ENCODE measurements at places on chromosomes 2 and 18.

DNA sequence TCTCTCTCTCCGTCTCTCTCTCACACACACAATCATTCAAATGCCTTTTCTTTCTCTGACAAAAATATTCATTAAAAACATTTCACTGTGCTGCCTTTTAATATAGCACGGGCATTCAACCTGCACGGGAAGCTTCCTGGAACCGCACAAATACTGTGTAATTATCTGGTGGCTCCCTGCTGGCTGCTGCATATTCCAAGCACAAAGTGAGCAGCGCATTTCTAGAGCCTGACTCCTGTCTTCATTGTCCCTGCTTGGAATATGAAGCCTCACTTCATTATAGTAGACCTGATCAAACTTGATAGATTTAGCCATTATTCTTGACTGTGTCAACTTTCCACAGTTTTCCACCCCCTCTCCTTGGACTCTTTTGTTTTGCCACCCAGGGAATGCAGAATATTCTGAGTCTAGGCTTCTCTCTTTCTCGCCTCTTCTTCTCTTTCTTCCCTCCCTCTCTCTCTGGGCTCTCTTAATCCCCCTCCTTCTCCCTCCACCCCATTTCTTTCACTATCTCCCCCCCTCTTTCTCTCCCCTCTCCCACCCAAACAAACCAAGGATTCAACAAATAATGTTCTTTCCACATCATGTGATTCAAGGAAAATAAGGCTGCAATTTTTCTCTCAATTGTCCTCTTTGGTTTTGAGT is 672.1 kb upstream of the FANCL start:
- peak; percentile 79 for DNase-seq

- no peak for DNase-seq
These were observed 677.0 kb upstream of the FANCL start for GRCh38 chr2:58918141-58918540.

DNA sequence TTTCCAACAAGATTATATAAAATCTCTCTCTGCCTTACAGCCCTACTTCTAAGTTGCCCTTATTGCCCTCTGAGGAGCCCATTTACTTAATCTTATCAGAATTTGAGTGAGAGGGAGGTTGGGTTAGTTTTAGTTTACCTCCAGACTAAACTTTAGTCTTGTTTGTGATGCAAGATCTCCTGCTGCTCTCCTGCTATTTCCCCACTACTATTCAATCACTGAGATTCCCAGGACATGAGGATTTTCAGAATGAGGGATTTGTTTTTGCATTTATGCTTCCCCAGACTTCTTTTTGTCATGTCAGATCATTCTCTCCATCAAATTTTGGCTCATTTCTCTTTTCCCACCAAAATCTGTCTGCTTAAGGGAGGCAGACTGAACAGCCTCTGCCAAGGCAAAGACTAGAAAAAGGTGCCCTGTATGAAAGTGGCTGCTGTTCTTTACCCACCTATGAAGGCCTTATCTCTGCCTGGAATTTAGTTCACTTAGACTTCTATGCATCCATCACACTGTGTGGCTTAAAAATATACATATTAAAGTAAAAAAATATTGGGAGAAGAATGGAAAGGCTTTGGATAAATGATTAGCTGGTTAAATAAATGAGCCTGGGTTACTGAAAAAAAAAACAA is 401.3 kb downstream of the PID1 start:
- DNase-seq: no peak

GRCh38 chr2:185510060-185510459 is 228.5 kb upstream of the FSIP2 start:
- no peak for DNase-seq

- no peak for DNase-seq
These were observed 78.9 kb downstream of the SRBD1 start for GRCh38 chr2:45532181-45532580.

- no peak for DNase-seq
These were observed 221.7 kb downstream of the HAUS1 start for GRCh38 chr18:46325895-46326294.

DNA sequence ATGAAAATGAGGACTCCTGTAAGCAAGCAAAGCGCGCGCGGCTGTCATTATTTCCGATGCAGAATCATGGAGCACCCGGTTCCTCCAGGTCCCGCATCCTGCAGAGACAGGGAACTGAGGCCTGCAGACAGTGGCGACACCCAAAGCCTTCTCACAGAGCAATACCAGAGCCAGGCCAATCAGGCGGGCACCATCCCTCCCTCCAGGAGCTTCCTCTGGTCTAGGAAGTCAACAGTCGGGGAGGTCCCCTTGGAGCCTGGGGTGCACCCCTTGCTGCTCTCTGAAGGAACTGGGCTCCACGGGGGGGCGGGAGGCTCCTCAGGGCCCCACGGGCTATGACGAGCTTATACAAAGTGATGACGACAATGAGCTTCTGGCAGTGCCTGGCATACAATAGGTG is 60.3 kb upstream of the HPCAL1 start:
- no peak for DNase-seq

DNA sequence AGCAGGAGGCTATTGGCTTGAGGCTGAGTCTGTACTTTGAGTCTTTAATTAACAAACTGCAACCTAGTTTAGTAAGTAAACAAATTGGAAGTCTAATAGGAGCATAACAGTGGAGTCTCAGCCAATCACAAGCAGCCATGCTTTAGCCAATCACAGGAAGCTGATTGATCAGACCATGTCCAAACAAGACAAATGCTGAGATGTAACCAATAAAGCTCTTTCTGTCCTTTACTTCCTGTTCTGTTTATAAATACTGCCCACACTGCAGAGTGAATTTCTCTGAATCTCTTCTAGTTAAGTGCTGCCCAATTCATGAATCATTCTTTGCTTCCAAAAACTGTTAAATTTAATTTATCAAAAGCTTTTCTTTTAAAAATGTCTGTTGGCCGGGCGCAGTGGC is 146.6 kb upstream of the DLX2 start:
- DNase-seq: no peak

DNA sequence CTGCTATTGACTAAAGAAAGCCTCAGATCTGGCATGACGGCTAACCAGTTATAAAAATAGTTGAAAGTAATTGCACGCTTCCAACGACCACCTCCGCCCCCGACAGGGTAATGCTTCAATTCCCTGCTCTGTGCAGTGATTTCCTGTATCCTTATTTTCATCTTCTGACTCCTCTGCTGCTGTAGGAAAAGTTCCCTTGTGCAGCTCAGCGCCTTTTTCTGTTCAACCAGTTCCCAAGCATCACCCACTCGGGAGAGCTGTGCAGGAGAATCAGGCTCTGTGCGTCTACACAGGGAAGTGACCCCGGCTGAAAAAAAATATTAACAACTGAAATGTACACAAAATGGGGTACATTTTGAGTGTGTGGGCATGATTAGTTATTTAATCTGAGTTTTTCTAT is 91.3 kb upstream of the COPS8 start:
- no peak for DNase-seq

DNA sequence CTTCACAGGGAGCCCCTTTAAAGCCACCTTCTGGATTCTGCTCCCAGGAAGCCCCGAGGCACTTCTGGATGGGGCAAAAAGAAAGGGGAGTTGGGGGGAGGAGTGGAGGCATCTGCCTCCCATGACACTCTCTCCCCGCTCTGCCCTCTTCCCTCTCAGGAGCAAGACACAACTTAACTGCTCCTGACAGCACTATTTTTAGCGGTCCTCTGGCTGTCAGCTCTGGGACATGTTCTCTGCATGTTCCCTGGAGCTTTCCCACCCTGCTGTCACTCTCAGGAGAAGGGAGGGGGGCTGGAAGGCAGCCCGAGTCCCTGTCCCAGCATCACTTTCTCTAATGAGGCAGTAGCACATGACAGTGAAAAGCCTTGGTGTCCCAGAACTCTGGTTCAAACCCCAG is 32.3 kb downstream of the PLB1 start:
- DNase-seq: peak; percentile 57

DNA sequence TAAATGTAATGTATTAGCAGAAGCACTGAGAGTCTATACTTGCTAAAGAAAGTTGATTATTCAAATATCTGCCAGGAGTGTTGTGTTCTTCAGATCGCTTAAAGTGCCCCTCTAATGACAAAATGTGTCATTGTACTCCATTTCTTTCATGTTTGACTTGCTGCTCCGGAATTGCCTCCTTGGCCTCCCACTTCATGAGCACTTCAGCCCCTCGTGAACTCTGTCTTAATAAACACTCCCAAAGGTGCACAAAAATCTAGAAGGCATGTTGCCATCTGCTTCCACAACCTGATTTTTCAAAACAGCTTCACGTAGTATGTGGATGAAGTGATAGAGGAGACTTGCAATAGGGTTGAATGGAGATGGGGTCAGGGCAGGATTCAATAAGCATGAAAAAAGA is 396.1 kb downstream of the TDRD15 start:
- DNase-seq: no peak

GRCh38 chr2:237915576-237915975 is 51.2 kb upstream of the UBE2F start:
- no peak for DNase-seq

DNA sequence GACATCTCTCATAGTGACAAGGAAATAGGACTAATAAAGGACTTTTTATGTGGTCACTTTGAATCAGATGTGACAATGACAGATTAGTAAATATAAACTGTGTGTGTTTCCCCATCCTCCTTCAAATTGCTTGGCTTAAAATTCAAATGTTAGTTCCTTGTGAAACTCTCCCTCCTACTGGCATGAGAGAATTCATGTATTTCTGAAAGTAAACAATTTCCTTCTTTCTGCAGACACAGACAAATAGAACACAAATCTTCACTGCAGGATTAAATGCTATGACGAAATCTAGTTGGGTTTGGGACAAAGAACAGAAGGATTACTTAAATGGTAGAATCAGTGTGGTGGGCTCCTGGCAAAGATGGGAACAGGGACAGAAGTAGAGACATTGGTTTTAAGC is 328.7 kb upstream of the FAM98A start:
- DNase-seq: no peak

DNA sequence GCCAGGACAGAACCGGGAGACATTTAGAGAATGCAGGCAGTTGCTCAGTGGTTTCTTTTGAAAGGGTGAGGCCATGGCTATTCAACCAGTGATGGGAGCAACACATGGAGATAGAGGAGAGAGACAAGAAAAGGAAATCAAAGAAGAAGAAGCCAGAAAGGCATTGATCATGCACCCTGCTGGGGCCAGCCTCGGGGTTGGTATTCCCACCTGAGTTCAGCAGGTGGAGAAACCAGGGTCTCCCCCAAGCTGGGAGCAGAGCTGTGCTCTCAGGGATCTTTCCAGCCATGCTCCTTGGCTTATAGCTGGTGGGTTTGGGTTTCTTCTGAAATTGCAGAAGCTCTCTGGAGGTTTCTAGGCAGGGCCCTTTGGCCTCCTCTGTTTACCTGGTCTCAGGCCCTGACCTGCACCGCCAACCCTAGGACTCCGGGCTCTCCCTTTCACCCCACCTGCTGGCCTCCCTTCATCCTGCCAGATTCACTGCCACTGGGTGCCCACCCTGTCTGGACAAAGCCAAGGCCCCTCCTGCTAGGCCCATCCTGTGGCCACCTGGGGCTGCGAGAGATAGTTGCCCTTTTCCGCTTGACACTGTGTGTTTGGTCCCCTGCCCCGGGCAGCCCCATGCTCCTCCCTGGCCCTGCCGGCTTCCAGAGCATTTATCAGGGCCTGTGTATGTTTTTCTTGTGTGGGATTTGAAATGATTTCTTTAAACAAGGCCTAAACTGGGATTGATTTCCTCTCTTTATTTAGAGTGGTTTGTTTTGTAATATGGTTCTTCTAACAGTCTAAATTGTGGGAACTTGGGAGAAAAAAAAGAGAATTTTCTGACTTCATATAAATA is 126.7 kb downstream of the DDX1 start:
- DNase-seq: no peak

- no peak for DNase-seq
These were observed 31.2 kb downstream of the TWIST2 start for GRCh38 chr2:238879043-238879442.

- DNase-seq: no peak
These were observed 1.1 kb downstream of the EEF1B2 start for GRCh38 chr2:206160807-206161179.

DNA sequence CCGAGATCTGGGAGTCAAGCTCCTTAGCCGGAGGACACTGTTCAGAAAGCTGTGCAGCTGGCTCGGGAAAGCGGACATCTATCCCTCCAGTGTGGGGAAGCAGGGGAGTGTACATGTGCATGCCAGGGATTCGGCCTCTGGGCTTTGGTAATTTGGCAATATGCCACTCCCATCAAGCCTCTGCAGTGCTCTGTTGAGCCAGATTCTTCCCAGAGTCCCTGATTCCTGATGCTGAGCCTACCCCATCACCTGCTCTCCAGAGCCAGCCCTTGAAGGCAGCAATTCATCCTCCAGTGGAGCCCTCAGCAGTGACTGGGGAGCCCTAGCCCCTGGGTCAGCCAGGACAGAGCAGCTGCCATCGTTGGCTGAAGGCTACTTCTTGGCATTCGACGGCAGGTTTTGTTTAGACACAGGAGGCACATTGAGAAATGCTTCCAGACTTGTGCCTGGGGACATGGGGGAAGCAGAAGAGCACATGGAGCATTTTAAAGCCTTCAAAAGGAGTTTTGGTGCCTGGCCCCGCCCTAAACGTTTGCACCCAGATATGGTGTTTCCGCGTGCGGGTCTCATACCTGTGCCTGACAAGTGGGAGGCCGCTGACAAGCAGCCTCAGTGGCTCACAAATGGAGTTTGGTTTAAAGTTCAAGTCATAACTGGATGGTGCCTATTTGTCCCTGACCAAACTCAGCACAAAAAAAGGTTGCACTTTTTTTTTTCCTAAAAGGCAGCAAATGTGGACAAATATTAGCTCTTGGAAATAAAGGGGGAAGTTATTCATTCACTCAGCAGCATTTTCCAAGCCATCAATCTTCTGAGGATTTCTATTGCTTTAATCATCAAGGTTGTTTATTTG is 272.8 kb downstream of the CYRIA start:
- no peak for DNase-seq

GRCh38 chr2:109369671-109370191 is 240.7 kb downstream of the SH3RF3 start:
- no peak for DNase-seq

GRCh38 chr2:27854229-27854862 is 35.8 kb downstream of the RBKS start:
- no peak for DNase-seq

GRCh38 chr2:151306621-151307020 is 17.2 kb upstream of the NMI start:
- DNase-seq: no peak

DNA sequence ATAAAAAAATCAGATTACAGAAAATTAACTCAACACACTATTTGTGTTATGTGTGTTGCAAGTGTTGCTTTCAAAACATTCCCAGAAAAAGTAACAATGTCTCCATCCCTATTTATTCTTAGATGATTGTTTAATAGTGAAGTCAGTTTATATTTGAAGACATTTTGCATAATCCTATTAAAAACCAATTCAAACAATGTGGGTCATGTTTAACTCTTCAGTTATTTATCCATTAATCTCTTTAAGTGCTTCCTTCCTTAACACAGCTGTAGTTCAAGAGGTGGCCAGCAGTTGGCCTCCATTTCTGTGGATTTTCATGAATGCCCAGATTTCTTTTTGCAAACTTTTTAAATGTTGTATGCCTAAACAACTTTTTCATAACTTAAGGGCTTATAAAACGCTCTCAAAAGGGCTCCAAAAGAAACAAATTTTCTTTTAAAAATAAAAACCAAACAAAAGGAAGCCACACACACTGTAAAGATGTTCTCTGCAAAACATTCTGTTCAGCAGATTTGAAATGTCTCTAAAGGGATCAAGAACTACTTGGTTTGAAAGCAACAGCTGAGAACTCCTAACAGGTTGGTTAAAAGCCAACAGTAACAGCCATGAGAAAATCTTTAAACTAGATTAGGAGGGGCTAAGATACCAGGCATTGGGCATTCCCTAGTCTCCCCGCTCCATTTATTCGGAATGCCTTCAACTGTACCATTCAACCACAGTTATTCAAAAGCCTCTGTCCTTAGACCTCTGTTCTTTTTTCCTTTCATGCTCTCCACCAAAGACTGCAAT is 71.5 kb downstream of the THADA start:
- no peak for DNase-seq

GRCh38 chr2:60549238-60549927 is 4.1 kb downstream of the BCL11A start:
- peak; percentile 87 for DNase-seq

Measured in eye (tissue), 1 donor.